ENCODE measurements at places on chromosomes 4 and X. TPM values are rescaled to one million over a fixed set of nuclear protein-coding genes. Genes with fewer than 3 reads are reported as not detected.

- DNase-seq: no peak
These were observed 312.5 kb upstream of the HS3ST1 start for GRCh38 chr4:11741190-11741652.

GRCh38 chrX:7025471-7025870, 122.0 kb upstream of the STS start:
- DNase-seq: no peak

GRCh38 chr4:33802578-33802977, 2441.7 kb downstream of the ARAP2 start:
- DNase-seq: no peak

The FAM9C gene
- polyA plus RNA-seq: not detected

The RHOXF1 gene
- not detected for polyA plus RNA-seq

The TMPRSS11B gene
- polyA plus RNA-seq: not detected

The TMSB15C gene
- 1.2 TPM for polyA plus RNA-seq

All from BJ (cell line).